ENCODE measurements at places on chromosomes 2 and 18.

GRCh38 chr2:235373171-235373570, 120.7 kb upstream of the AGAP1 start:
- no peak for DNase-seq

- DNase-seq, result no peak
Measured at GRCh38 chr2:36677386-36677785, 19.1 kb upstream of the VIT start.

DNA sequence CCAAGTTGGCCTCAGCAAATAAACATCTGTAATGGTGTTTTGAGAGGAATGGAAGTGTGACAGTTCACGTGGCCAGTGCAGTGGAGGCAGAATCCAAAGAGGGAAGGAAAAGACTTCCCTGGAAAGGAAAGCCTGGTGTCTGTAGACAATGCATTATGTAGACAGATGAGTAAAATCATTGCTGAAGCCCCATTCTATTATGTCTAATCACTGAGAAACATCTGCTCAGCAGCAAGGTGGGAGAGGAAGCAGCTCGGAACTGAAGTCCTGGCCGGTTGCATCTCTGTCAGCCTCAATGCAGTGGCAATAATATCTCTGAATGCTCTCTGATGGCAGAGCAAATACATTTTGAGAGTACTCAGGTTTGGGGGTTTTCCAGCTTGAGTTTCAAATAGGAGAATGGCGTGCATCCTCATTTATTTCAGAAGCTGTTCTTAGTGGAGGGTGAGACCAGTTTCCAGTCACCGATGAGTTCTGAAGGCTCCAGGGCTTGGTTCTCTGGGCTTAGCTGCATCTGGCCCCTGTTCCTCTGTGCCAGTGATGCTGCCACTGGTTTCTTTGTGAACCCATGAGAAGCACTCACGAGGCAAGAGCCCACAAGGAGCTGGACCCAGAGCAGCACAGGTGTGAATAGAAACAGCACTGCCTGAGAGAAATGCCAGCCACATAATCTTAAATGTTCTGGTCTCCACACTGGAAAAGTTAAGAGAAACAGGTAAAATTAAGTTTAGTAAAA, 63.3 kb downstream of the RPIA start:
- no peak for DNase-seq

DNA sequence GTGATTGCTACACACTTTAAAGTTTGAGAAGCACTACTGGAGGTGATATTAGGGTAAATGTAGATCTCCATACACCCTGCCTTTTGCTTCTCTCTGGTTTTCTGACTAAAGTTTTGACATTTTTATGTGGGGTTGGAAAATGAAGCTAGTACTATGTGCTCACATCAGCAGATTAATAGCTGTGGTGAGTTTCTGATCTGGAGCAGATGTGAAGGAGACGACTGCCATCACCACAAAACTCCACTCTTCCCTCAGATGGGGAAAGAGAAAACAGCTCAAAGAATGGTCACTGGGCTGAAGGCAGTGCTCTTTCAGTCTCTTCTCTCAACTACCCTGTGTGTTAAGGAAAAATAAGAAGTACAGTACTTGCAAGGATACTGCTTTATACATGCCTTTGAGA, 37.2 kb downstream of the PLEKHA3 start:
- no peak for DNase-seq

- DNase-seq, result no peak
Measured at GRCh38 chr18:3877678-3878077, 427.7 kb downstream of the TGIF1 start.

DNA sequence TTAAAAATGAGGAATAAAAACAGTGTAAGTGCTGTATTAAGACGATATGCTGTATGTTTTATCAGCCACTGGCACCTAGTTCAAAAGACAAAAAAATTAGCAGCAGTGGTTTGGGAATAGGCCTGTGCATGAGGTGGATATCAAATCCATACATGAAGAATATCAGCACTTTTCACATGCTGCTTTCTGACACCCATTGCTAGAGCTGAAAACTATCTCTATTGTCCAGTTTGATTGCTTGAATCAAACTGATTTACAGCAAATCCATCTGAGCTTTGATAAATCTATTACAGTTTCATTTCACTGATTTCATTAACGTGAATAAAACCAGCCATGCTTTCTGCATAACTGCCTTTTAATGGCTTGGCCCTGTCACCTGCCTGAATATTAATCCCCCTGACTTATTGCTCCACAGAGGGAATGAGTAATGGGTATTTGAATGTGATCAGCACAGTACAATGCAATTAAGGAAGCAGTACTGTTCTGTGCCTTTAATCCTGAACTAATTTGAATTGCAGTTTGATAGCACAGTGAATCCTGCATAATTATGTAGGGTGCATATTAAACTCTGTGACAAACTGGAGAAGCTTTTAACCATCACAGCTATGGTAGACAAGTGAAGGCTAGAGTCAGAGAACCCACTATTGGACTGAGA, 154.0 kb downstream of the GPD2 start:
- DNase-seq, result no peak

GRCh38 chr2:118530976-118531375, 316.5 kb downstream of the EN1 start:
- DNase-seq, result no peak

GRCh38 chr2:44934983-44935728, 6.3 kb upstream of the SIX3 start:
- DNase-seq, result no peak

DNA sequence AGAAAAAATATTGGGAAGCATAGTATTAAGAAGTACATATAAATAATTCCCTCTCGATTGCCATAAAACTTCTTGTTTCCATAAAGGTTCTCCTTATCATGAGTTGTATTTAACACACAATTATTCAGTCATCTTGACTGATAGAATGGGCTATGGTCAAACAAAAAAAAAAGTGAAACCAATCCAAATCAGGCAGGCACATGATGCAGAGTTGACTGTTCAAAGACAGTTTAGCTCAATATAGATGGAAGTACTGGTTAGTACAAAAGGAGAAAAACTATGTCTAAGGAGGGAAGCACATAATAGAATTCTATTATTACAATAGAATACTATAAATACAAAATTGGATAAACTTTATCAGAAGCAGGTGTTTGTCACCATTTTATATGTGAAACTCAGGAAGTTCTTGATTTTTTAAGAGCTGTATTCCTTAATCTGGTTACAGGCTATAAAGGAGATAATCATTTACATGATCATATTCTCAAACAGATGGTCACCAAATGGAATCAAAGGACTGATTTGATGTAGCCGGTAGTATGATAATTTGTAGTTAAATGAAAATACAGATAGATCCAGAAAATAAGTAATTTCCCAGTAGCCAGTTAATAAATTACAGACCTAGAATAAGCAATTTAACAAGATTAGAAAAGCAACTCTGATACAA, 18.2 kb upstream of the CALCRL start:
- no peak for DNase-seq

GRCh38 chr2:231380307-231380706, 15.2 kb upstream of the B3GNT7 start:
- no peak for DNase-seq

DNA sequence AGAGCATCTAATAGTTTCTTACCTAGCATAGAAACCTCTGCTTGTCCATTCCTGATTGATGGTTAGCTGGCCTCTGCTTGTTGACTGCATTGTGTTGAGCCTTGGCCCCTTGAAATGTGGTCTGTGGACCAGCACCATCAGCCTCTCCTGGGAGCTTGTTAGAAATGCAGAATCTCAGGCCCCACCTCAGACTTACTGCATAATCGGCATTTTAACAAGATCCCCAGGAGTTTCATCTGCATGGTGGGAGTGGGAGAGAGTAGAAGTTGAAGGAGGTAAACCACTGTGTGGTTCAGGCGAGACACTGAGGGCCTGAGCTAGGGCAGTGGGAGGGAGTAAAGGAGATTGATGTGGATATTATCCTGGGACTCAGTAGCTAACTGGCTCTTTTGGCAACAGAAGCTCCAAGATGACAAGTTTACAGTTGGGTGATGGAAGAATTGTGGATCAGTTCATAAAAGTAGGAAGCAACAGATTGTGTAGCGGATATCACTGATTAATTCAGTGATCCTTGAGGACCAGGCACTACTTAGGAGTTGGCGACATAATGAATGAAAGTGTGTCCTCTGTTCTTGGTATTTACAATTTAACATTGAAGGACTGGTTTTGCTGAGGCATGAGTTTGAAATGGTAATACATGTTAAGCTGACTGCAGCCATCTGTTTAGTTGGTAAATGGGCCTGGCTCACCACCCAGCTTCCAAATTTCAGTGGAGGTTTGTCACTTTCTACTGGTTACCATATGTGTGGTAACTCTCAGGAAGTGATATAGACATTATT, 20.9 kb downstream of the PHLPP1 start:
- DNase-seq, result no peak

DNA sequence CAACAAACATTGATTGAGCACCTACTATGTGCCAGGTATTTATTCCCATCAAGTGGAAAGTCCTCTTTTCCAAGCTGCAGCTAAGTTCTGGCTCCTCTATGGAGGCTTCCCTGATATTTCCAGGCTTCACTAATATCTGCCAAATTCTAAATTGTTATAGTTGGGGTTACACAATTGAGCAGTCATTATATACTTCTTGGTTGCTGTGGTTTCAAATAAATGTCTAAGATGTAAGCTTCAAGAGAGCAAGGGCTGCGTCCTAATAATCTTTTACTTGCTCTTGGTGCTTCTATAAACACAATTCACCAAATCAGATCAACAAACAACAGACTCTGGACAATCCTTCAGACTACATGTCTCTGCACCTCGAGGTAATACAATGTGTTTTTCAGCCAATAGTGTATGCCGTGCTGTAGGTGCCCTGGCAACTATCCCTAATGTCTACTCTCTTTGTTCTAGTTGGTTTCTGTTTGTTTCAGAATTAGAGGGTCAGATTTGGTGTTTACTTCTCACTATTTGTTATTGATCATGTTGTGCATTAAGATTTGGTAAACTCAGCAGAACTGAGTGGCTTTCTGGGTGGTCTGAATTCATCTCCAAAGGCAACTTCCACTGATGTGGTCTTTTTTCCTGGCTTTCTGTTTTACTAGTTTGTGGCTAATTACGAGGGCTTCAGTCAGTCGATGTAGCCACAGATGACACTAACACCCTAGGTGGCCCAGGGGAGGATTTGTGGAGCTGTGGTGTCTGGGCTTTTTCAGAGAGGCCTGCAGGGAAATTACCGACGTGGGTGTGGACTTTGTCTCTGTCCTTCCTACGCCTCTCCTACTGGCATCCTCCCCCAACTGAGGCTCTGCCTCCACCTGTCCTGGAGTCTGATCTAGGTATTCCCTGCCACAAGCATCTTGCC, 50.4 kb downstream of the CDCA7 start:
- DNase-seq, result no peak

DNA sequence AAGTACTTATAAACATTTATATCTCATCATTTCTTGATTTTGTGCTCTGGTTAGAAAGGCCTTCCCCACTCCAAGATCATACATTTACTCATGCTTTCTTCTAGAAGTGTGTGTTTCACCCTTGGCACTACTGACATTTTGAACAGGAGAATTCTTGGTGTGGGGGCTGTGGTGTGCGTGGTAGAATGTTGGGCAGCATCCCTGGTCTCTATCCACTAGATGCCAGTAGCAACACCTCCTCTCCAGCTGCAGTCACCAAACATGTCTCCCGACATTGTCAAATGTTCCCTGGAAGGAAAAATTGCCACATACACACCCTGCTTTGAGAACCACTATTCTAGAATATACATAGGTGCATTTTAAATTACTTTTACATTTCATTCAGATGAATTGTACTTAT, 8.7 kb upstream of the TGIF1 start:
- DNase-seq, result peak; percentile 17

DNA sequence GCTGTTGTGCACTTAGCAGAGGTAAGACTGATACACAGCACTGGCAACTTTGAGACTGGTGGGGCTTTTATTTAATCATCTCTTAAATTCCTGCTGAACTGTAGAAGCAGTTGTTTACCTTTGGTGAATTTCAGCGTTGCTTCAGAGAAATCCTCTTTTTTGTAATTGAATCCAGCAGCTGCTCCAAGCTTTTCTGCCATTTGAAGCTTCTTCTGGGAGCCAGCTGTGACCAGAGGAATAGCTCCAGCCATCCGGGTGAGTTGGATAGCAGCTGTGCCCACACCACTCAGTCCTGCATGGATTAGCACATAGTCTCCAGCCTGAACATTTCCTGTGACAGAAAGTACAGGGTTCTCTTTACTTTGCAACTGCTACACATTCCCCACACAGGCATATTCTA, 3.9 kb downstream of the TP53I3 start:
- DNase-seq, result no peak

- no peak for DNase-seq
Measured at GRCh38 chr2:242075168-242075567, 205.6 kb downstream of the RTP5 start.

DNA sequence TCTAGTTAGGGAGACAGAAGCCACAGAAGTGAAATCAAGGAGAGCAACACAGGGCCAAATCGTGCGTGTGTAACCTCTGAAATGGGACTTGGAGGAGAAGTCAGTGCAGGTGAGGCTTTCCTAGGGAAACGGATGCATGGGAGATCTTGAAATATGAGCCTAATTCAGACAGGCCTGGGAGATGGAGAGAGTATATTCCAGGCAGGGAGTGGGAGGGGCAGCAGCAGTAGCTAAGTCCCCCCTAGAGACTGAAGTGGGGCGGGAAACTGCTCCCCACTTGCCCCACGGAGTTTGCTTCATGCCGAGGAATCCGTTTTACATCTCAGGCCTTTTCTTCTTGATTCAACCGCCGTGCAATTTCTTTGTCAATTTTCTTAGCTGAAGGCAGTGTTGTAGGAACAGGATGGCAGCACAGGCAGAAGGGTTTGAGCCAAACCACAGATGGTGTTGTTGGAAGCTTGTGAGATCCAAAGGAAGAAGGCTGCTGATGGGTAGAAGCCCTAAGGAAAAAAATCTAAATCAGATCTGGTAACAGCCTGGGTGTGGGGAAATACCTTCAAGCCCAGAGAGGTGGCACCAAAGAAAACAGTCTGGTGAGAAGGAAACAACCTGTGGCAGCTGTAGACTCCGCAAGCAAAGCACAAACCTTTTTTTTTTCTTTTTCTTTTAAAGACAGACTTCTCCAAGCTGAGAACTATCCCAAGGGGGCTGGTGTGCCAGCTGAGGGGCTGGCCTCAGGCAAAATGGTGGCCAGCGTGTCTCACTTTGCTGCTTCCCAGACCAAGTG, 40.2 kb downstream of the EPAS1 start:
- DNase-seq, result peak; percentile 35

Measured in hippocampal formation (tissue), 2 donors.